COR-L47 (cell line): ENCODE measurements at places on chromosomes 11 and 22.

DNA sequence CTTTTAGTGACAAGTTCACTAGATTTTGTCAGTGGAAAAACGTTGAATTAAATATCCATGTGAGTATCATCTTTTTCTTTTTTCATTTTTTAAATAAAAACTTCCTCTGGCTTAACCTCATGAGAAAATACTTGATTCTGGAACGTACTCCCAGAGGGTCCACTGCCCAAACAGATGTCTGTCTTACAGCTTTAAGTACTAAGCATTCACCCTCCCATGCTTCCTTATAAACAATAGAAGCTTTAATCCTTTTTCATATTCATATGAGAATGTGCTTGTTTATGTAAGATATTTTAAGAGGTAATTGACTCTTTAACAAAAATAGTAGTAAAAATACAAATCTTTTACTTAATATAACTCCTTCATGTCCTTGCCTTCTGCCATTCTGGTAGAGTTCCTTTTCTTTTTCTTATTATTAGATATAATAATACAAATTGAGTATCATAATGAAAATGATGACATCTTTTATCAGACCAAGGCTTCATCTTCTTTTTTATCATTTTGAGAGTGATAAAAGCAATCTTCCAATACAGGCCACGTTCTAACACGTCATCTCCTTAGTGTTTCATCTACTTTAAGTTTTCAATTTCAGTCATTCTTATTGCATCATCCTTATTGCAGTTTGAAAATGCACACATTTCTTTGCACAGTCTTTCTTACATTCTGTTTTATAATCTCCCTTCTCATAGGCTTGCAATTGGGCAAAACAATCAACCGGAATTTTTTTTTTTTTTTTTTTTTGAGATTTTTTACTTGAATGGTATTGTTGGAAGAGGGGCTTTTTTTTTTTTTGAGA lies 69.5 kb upstream of the MYO18B start:
- no peak for DNase-seq

DNA sequence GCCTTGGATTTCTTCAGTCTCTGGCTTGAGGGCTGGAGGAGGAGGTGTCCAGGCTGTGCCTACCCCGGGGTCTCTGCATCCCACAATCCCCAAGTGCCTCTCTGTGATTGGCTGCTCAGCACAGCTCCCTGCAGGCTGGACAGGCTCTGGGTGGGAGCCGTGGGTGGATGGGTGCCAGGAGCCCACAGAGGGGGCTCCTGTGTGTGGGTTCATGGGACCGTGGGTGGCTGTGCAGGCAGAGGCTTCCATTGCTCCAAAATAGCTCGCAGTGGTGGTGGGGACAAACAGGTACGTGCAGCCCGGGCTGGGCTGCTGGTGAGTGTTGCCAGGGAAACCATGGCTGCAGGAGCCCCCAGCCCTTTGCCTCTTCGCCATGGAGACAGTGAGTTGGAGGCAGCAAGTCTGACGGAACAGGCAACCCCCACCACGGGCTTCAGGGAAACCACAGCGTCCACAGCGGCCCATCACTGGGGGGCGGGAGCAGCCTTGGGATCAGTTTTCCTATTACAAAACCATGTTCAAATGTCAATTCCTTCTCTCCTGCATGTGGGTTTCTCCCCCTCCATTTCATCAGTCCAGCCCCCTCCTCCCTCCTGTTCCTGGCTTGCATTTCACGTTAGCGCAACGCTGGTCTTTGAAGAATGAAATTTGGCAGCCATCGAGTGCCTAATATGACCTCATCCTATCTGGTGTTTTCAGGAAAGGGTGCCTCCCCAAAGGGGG lies 155.2 kb downstream of the TRIM29 start:
- DNase-seq: no peak

GRCh38 chr11:6708876-6709275 lies 25.7 kb upstream of the MRPL17 start:
- no peak for DNase-seq

DNA sequence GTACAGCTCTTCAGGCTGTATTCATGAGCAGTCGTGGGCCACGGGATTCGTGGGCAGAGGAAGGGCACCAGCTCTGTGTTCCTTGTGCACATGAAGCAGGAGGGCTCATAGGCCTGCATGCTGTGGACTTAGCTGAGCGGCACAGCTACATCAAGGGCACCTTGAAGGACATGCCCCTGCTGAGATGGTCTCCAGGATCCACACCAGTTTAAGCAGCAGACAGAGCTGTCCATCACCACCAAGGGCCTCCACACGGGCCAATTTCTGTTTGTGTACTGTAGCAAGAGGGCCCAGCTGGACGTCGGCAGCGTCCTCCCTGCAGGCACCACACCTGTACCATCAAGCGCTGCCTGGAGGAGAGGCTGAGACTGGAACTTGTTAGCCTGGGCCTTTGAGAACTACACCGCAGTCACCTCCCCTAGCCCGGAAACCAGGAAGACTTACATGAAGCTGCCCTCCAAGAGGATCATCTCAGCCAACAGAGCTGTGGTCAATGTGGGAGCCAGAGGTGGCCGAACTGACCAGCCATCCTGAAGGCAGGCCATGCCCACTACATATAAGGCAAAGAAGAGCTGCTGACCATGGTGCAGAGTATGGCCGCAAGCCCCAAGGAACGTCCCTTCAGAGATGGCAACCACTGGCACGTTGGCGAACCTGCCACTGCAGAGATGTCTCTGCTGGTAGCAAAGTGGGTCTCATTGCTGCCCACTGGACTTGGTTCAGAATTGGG lies 32.7 kb upstream of the GNB1L start:
- peak; percentile 36 for DNase-seq

DNA sequence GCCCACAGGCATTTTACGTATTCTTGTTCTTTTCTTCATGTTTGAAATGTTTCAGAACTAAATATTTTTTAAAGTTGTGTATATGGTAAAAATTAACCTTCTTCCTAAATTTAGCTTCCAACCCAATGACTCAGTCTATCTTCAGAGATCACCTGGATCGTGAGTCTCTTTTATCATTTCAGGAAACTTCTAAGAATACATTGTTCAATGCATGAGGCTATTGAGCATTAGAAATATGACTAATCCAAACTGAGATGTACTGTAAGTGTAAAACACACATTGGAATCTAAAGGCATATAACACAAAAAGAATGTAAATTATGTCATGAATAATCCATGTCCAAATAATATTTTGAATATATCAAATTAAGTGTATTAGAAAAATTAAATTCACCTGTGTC lies 265.2 kb downstream of the LUZP2 start:
- no peak for DNase-seq

DNA sequence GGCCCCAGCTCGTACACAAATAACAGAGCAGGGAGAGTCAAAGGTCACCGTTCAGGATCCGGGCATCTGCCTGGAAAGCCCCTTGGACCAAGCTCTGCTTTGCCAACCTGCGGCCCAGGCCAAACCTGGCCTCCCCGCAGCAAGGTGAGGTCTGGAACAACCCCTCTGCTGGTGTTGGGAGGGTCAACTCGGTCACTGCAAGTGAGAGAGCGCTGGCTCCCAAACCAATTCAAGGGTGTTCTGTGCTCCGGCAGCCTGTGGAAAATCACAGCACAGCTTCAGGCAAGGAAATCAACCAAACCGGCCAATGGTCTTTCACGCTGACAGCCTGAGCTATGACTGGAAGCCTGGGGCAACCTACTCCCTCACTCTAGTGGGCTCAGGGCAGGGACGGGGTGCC lies 63.4 kb downstream of the MYH9 start:
- DNase-seq: no peak

DNA sequence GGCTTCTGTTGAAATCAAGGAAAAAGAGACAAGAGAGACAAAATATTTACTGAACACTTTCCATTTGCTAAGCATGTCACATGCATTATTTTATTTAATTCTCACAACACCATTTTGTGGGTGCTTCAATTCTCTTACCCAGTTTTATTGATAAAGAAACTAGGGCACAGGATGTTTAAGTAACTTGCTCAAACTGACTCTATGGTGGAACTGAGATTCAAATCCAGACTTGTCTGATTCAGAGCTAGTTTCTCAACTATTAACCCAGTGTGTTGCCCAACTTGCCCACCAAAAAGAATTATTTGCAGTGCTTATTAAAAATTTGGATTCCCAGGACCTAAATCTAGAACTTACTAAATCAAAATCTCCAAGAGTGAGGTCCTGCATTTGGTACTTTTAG lies 21.5 kb upstream of the MSANTD4 start:
- no peak for DNase-seq

DNA sequence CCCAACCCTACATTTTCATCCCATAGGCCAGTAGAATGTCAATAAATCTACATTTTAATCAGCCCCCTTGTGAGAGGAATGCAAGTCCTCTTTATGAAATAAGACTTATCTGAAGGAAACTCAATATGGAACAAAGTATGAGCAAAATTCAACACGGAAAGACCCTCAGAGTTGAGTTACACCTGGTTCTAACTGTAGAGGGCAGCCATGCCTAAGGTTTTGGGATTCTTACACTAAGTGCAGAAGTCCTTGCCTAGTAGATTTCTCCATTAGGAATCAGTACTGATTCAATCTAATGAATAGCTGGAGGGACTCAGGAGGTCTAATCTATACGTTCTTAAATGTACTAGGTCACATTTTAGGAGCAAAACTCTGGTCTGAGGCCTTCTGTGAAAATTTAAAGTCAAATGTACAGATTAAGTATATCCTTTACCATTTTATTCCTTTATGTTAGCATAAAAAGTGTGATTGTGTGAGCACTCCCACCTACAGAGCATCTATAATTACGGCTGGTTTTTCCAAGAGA lies 904.5 kb downstream of the DLG2 start:
- DNase-seq: peak; percentile 14

DNA sequence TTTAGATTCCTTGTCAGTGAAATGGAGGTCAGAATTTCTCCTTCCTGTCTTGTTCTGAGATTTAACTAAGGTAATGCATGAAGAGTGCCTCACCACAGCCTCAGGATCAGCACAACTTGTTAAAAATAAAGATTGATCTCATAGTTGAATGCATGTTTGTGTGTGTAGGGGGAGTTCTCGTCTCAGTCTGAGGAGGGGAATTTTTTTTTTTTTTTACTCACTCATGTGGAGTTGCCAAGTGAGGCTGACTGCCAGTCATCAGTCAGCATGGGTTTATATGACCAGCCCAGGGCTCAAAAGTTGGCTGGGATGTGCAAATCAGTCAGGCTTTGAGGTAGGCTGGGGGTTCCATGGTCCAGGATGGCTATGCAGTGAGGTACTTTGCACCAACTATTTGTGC lies 113.2 kb downstream of the FANCF start:
- no peak for DNase-seq

- DNase-seq: no peak
These were observed 198.9 kb downstream of the ADAMTS15 start for GRCh38 chr11:130647371-130647770.

- DNase-seq: no peak
These were observed 24.2 kb downstream of the C22orf31 start for GRCh38 chr22:29037340-29037932.

- DNase-seq: no peak
These were observed 4.0 kb downstream of the SLN start for GRCh38 chr11:107707807-107708206.

- DNase-seq: no peak
These were observed 932.2 kb upstream of the CCDC90B start for GRCh38 chr11:84218318-84218717.

DNA sequence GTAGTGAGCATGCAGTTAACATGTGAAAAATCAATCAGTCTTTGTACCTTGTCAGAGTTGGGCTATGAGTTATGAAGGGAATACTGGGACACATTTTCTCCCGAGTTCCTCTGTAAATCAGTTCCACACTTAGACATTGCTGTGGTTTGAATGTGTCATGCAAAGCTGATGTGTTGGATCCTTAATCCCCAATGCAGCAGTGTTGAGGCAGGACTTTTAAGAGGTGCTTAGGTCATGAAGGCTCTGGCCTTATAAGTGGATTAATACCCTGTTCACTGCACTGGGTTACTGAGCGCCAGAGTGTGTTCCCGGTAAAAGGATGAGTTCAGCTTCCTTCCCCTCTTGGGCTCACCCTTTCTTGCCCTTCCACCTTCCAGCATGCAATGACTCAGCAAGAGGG lies 742.1 kb upstream of the TENM4 start:
- no peak for DNase-seq

GRCh38 chr11:36196411-36196998 lies 92.7 kb downstream of the COMMD9 start:
- no peak for DNase-seq

- no peak for DNase-seq
These were observed 10.9 kb downstream of the RAB38 start for GRCh38 chr11:88164320-88164719.

GRCh38 chr22:41524809-41525449 lies 19.3 kb downstream of the POLR3H start:
- no peak for DNase-seq

- no peak for DNase-seq
These were observed 96.1 kb downstream of the LRRC32 start for GRCh38 chr11:76574406-76574805.

DNA sequence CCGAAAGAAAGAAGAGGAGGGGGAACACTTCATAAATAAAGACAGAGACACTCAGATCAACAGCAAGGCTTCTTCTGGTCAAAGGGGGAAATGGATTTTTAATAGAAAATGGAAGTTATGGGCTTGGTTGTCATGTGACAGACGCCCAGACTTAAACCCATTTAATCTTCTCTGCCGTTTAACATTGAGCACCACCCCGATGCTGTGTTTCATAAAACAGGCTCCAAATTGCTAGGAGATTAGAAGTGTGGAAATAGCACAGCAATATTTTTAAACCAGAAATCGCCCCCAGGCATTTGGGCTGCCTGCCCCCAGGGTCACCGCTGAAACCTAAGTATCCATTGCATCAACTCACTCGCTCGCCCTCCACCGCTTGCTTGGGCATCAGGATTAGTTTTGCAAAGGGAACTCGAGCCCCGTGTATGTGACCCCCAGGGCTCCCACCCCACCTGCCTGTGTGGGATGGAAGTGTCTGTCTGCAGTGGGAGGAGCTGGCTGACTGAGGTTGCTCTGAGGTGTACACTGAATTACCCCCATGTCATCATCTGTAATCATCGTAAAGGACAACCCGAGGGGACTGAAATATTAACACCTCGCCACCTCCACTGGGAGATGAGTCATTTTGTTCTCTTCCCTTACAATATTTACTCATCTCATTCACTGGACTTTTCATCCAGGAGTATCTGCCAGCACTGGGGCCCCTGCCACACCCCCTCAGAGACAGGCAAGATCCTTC lies 10.7 kb downstream of the DSCAML1 start:
- no peak for DNase-seq

DNA sequence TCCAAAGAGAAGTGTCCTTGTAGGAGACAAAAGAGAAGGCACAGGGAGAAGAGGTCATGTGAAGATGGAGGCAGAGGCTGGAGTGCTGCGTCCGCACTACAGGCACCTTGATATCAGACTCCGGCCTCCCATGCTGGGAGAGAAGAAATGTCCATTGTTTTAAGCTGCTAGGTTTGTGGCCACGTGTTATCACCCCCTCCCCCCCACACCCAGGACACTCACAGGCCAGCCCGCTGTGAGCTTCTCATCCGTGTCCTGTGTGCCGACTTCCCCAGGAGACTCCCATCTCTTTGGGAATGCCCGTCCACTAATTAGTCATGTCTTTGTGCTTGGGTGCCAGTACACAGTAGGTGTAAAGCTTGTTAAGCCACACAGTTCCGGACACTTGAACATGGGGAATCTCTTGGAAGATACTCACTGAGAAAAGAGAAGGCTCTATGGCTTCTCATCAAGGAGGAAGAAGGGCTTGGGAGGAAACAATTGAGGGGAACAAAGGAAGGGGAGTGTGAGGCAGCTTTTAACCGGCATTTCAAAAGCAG lies 1234.7 kb downstream of the TBC1D22A start:
- no peak for DNase-seq
